ENCODE measurements at places on chromosomes 3 and 15. TPM values are rescaled to one million over a fixed set of nuclear protein-coding genes. Genes with fewer than 3 reads are reported as not detected.

The CFAP91 gene
- total RNA-seq = 9.6 TPM

The SUCNR1 gene
- 0.23 TPM for total RNA-seq

The MAP3K13 gene
- total RNA-seq = 20.8 TPM

The SEMA3B gene
- 18.4 TPM for total RNA-seq

The ANKDD1A gene
- 29.4 TPM for total RNA-seq

The CPA3 gene
- total RNA-seq = 3.5 TPM

The LYZL4 gene
- total RNA-seq = not detected

DNA sequence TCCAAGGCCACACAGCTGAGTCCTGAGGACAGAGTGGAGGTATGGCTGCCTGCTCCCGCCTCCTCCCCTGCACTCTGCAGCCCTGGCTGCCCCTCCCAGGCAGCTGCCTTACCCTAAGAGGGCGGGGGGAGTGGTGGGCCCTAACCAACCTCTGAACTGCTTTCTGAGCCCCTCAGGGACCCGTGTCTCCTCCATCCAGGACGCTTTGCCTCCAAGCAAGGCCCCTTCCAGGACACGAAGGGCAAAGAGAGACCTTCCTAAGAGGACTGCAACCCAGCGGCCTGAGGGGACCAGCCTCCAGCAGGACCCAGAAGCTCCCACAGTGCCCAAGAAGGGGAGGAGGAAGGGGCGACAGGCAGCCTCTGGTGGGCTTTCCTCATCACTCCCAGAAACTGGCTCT, 7.6 kb downstream of the NEIL1 start:
- no peak for DNase-seq

DNA sequence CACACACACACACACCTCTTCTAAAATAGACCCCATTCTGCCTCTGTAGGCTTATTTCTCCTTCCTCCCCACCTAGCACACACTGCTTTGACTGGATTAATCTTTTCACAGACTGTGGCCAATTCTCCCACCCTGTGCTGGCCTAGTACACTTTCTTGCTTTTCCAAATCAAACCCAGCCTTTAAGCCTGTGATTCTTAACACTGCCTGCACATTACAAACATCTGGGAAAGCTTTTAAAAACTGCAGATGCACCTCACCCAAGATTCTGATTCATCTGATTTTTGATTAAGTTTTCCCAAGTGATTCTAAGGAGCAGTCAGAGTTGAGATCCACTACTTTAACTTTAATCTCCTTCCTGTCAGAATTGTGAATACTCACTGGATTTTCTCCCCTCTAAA, 12.8 kb downstream of the CSNK1G1 start:
- DNase-seq = no peak

DNA sequence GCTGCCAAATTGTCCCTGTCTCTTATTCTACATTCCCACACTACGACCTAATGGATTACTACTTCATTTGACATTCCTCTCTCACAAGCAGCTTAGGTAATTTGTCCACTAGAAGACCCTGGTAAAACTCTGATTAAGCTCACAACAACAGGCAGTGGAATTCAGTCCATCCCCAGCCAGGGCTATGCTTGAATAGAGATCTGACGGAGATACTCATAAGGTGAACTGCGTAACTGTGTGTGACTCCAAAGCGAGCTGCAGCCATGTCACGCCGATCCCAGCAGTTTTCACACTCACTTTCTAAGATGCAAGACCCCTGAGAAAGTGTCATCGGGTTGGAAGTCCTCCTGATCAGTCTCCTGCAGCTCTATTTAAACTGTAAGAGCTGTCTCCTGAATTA, 25.7 kb upstream of the ROBO2 start:
- DNase-seq = no peak

DNA sequence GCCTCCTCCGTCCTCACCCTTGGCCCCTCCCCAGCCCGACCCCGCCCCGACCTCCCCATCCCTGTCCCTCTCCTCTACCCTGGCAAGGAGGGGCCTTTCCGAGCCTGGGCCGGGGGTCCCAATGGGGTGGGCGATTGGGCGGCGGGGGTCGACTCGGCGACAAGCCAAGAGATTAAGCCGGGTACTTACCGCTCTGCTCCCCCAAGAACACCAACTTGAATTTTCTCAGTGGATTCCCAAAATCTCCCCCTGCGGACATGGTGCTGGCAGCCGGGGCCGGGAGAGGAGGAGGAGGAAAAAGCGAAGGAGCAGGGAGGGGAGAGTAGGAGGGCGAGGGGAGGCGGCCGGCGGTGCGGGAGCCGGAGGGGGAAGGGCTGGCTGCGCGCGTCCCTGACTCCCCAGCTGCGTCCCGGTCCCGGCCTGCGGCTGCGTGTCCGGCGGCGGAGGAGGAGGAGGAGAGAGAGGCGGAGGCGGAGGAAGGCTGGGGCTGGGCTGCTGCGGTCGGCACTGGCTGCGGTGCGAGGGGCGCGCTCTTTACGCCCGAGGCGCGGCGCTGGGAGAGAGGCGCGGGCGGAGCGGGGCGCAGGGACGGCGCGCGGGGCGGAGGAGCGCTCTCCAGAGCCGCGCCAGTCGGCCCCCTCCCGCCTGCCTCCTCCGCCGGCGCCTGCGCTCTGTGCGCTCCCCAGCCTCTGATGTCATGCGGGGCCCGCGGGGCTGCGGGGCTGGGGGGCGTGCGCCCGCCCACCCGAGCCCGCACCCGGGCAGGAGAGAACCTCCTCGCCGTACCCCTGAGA, at the start of gene RAB6B:
TSS of gene RAB6B (minus strand) at position 675 of the 794 bp plus-strand sequence. CDS start at position 259, 416 bp downstream.
- no peak for DNase-seq

DNA sequence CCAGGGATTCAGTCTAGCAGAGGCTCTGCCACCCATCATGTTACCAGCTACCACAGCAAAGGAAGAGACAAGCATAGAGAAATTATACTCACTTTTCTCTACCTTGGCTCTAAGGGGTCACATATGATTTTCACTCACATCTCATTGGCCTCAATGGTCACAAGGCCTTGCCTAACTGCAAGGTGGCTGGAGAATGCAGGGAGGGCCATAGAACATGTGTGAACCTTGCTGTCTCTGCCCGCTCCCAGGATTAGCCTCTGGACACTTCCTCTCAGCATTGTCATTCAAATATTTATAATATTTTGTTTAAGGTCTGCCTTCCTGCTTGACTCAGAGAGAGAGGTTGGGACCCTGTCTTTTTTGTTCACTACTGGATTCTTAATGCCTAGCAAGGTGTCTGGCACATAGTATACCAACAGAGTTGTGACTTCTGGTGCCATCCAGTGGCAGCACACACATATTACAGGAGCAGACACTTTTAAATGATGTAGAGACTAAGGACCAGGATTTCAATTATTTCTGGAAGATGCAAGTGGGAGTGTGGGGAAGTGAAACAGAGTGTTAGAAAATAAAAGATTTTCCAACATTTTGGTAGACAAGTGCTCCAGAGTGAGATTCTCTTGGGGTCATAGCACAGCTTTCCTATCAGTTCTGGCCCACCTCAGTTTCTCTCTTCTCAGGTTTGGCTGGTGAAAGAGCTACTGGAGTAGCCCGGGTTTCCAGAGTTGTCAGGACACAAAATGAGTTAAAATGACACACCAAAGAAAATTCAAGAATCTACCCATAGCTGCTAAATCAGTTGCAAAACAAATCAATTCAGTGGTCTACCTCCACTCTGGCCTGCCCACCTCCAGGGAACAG, 119.0 kb upstream of the RASGRP1 start:
- DNase-seq = no peak

DNA sequence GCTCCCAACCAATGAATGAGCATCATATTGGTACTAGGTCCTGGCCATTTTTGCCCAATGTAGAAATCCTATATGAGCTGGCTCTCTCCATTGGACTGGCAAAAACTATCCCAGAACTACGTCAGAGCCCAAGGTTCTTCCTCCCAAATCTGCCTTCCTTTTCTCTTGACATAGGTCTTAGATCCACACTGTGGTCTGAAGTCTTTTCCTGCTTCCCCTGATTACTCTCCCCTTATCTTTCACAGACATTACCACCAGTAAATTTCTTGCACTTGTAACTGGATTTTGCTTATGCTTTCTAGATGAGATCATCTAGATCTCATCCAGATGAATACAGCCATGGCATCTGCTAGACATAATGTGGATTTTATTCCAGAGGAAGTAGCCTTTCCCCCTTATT, 141.2 kb upstream of the GADL1 start:
- no peak for DNase-seq

GRCh38 chr3:72694398-72694797, 153.8 kb downstream of the SHQ1 start:
- no peak for DNase-seq

- no peak for DNase-seq
Measured at GRCh38 chr3:98003306-98003969, 31.2 kb upstream of the RIOX2 start.

DNA sequence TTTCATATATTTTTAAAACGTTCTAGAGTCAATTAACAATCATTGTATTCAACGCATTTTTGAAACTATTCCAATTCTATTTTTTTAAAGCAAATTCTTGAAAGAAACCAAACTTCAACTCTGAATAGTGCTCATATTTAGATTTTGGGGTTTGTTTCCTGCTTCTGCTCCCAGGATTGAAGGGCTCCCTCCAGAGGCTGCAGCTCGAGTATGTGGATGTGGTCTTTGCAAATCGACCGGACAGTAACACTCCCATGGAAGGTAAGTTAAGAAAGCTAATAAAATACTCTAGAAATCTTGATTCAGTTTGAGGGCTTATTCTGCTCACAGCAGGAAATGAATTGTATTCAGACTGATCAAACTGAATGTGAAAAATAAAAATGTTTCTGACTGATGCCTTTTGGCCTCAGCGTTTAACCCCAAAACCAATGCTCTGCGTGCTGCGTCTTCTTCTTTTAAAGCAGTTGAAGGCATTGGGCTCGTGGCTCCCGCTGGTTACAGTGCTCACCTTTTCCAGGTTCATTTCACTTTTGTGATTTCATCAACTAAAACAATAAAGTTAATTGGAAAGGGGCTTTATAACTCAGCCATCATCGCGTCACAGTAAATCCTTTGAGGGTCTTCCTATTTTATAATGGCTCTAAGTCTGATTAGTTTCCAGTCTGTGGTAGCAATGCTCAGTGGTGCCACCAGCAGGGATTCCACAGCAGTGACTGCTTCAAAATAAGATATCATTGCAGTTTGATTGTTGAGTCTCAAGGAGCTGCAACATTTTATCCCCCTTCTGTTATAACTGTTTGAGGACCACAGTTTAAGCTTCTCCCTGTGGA, 80.1 kb downstream of the SSR3 start:
- DNase-seq = no peak

DNA sequence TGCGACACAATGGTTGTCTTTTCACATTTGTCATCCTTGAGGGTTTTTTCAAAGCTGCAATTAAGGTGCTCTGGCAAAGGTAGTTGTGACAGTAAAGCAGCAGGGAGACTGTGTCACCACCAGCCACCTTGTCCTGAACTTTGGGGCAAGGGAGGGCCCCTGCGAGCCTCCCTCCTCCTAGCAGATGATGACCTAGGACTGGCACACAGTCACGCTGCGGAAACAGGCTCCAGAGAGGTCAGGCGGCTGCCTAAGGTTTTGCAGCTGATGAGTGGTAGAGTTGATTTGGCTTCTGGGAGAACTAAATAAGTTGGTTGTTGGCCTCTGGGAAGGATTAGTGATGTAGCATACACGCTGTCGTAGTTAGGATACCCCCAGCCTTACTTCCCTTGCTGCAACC, 62.7 kb downstream of the PDIA5 start:
- no peak for DNase-seq

All from ovary (tissue), 10 donors.